ENCODE measurements at places on chromosomes 4 and X.
A peak's percentile ranks its signal among the peaks of the same experiment; 100 is the strongest.

- no peak for DNase-seq
These were observed 122.7 kb downstream of the PPP3CA start for GRCh38 chr4:101224358-101225218.

DNA sequence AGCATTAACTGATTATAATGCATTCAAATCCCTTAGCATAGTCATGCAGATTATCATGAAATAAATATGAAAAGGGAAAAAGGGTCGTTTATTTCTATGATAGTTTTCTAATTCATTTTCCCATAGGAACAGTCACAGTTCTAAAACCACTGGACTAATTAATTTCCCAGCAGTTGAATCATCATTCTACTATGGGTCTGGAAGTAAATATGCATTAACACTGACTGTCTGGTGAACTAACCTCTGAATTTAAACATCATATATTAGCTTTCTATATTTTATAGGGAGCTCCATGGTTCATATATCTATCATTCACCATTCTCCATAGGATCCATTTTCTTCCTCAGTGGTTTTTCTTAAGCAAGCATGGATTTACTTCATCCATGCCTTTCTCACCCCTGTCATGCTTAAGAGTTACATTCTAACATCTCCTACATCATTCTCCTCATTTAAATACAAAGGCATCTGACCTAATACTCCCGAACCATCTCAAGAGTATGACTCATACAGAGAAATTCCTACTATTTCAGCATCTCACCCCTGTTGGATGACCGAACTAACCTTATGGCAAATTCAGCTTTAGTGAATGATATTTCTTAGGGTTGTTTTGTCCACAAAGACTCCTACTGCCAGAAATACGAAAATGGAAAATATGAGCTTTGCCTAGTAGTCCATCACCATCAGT is 198.7 kb upstream of the ADAMTS3 start:
- no peak for DNase-seq

DNA sequence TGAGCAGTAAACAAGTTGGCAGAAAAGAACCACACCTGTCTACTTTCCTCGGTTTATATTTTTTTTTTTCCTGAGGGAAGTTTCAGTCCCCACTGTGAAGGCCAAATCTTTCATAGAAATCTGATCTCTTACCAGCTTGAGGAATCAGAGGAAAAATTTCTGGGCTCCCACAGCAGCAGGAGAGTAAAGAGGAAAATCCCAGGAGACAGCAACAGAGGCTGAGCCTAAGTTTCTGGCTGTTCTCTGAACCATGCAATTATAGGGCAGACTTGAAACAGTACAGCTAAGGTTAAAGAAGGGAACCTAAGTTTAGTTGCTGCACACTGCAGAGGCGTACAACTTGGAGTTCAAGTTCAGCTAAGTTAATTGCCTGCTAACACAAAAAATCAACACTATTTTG is 1090.9 kb upstream of the INTU start:
- DNase-seq = no peak

GRCh38 chr4:154622598-154622997 is 10.1 kb upstream of the FGG start:
- DNase-seq = peak; percentile 46

GRCh38 chr4:152805071-152805650 is 25.4 kb downstream of the ARFIP1 start:
- no peak for DNase-seq

DNA sequence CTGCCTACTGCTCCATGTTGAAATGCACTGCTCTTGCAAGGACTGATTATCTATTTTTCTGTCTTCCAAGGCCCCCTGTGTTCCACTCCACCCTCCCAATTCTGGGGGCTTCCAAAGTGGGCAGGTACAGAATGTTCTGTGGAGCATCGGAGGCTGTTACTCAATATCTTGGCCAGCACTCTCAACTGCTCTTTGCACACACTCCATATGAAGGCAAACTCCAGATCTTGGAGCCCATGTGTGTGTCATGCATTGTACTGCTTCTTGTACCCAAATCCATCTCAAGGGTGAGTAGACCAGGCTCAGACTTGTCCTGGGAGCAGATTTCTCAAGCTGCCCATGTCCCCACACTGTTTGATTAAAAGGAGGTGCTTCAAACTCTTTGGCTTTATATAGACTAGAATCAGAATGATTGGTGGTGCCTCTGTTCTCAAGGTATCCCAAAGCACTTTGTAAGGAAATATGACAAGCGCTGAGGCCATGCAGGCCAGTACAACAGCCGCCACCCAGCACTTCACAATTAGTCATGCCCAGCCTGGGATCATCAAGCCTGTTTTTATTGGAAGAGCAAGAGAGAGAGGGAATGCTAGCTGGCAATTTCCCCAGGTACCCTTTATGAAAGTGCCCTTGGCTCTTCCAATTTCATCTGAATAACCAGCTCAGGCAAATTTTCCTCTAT is 44.3 kb downstream of the AR start:
- DNase-seq = no peak

DNA sequence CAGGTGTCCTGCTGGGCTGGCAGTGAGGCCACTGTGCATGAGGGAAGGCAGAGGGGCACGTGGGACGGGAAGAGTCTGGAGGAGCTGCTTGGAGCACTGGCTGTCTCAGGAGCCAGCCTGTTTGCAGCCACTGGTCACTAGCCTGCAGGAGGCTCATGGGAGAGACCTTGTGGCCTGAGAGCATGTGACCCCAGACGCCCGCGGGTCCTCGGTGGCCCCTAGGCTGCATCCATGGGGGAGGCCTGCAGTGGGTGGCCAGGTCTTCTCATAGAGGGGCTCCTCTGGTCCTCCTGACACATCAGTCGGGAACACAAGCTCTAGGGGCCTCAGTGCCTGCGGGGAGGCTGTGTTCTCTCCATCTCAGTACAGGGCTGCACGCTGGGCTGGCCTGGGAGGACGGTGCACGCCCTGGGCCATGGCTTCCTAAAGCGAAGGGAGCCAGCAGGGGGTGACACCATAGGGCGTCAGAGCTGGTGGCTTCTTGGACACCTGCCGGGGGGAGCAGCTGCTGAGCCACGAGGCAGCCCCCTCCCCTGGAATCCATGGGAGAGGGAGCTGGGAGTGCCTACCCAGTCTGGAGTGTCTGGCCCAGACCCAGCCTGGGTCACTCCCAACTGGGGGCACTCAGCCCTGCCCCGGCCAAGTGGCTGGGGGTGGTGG is 12.3 kb downstream of the NAT8L start:
- no peak for DNase-seq

DNA sequence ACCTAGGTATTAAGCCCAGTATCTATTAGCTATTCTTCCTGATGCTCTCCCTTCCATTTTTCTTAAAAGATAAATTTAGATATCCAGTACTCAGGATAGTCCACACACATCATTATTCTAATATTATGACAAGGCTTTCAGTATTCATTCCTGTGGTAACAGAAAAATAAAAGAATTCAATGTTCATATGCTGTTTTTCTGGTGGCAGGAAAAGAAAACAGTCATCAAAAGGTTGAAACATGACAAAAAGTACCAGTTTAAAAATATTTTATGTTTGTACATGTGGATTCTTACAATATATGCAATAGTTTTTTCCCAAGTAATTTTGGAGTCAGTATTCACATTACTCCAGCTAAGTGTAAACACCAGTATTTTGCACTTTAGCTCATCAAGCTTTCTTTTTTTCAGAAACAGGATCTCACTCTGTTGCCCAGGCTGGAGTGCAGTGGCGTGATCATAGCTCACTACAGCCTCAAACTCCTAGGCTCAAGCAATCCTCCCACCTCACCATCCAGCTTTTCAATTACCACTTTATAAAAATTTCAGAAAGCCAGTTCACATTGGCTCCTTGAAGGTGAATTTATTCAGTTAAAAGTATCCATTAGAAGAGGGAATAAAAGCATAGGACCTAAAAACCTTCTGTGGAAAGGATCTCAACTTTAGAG is 2.3 kb downstream of the APBB2 start:
- no peak for DNase-seq

GRCh38 chr4:22191565-22191964 is 243.0 kb upstream of the KCNIP4 start:
- no peak for DNase-seq

GRCh38 chrX:54479136-54480111 is 16.6 kb downstream of the FGD1 start:
- DNase-seq = no peak

DNA sequence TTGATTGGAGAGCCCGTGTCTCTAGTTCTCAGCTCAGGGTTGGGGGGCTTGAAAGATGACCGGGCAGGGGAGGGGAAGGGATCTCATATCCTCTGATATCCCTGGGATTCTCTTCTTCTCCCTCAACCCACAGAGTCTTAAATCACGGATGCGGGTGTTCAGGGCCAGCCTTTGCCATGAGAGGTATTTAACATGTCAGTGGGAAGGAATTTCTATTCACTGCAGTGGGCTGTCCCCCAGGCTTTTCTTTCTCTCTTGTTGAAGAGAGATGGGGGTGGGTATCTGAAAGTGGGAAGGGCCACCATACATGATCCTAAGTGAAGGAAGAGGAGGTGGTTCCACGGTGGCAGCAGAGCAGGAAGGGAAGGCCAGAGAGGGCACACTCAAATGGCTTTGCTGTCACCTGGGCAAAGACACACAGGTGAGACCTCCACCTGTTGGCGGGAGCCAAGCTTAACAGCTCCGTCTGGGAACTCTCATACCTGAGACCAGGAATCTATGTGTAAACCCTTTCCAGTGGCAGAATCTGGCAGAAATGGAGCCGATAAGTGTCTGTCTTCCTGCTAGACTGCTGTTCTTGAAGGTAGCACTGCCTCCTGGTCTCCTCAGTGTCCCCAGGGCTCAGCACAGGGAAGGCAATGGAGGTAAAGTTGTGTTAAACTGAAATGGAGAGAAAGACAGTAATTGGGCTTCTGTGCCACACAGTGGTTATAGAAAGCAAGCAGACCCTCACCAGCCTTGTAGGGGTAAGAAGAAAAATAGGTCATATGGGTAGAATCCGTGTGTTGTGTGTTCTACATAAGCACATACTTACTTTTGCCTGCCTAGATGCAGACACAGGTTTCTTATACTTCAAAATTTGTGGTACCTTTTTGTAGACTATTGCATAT is 49.4 kb downstream of the RHOH start:
- DNase-seq = no peak

DNA sequence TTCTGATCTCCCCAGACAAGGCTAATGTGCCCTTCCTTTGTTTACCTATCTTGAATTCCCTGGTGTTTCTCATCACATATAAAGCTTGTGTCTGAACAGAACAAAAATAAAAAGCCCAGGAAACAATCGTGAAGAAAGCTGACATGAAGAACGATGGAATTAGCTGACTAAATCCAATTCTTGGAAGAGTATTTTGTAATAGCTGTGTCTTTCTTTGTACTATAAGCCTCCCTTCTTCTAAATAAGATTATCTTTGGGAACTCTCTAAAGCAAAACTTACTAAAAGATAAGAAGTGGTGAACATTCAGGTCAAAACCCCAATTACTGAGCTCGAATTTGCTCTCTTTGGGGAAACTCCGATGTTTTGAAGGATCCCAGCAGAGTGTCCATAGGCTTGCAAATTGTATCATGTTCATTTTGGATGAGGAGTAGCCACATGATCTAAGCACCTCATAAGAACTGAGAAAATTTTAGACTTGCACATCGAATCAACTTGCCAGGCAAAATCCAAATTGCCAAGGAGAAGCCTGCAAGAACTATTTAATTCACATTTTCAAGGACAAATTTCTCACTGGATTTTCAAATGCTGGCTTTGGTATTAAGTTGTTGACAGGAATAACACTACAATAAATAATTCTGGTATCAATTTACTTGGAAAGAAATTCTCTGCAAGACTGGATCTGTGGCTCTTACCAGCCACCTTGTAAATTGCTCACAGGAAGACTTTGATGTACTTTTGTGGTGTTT is 106.2 kb downstream of the LNX1 start:
- no peak for DNase-seq

DNA sequence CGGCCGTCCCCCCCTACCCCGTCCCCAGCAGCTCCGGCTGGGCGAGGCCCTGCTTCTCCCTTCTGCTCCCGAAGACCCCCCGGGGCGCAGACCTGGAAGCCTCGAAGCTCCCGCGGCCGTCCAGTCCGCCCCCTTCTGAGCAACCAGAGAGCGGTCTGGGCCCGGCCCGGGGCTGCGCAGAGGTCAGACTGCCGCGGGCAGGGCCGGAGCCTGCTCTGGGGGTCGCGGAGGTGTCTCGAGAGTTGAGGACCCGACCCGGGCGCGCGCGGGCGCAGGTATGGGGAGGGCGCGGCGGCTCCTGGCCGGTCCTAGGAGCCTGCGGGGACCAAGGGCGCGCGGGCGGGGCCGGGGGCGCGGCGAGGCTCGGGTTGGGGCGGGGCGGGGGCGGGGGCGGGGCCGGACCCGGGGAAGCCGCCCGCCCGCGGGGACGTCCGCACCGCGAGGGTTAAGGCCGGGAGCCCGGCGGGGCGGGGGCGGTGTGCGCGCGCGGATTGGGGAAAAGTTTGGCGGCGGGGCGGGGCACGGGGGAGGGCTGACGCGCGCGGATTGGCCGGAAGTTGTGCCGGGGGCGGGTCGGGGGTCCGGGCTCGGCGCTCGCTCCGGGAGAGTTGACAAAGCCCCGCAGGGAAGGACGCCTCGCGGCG is at the start of gene FGFRL1:
Gene FGFRL1, plus strand, starts transcription at position 605 of the 644 bp plus-strand sequence. CDS start 860 bp downstream, outside the sequence.
- peak; percentile 92 for DNase-seq

- no peak for DNase-seq
These were observed 8.4 kb downstream of the RPL39 start for GRCh38 chrX:119783026-119783425.

- no peak for DNase-seq
These were observed 4.0 kb upstream of the CBLL2 start for GRCh38 chrX:22268706-22269105.

GRCh38 chr4:3860061-3860912 is 94.1 kb downstream of the ADRA2C start:
- DNase-seq = no peak

GRCh38 chr4:8023696-8024033 is 84.0 kb upstream of the AFAP1 start:
- no peak for DNase-seq

DNA sequence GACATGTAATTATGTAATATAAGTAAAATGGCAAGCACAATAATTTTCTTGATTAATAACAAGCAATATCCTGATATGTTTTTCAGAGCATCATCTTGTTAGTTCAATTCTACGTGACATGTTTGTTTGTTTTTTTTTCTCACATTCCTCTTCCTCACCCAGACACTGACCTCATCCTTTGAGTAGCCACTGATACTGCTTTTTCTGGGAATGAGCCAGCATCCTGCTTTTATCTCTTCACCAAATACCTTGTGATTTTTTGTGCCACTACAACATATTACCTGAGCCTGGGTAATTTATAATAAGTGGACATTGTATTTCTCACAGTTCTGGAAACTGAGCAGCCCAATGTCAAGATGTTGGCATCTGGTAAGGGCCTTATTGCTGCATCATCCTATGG is 484.0 kb downstream of the NAF1 start:
- DNase-seq = no peak

DNA sequence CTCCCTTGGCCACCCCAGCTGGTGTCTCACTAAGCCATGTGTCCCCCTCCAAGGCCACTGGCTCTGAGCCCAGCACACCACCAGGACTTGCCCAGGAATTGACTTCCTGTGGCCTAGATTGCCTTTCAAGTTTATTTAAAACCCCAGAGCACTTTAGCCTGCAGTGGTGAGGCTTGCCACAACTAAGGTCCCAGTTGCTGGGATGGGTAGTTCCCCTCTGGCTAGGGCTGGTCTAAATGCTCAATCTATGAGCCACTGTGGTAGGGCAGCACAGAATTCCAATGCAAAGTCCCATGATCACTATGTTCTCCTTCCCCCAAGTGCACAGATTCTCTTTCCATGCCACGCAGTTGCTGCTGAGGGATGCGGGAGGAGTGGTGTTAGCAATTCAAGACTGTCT is 61.1 kb upstream of the HCCS start:
- DNase-seq = no peak
